ENCODE measurements at places on chromosomes 3 and 15. TPM values are rescaled to one million over a fixed set of nuclear protein-coding genes. Genes with fewer than 3 reads are reported as not detected.

DNA sequence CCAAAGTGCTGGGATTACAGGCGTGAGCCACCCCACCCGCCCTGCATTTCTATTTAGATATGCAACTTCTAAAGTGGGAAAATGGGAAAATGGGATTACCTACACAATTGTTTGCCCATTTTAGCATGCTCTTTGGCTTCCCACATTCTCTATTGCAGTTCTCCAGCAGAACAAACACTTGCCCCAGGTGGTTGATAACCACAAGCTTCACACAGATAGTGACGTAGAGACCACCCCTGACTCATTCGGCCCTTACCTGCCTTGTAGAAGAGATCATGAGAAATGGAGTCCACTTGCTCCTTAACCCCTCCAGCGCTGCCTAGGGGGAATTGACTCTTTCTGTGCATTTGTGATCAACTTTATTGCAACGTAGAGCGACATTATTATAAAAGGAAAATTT lies 83.2 kb upstream of the RAP2B start:
- no peak for DNase-seq

GRCh38 chr3:123339302-123339701 lies 109.6 kb downstream of the ADCY5 start:
- DNase-seq, result no peak

Gene PRTG
- total RNA-seq, result 2.9 TPM

Gene KBTBD13
- total RNA-seq, result not detected

DNA sequence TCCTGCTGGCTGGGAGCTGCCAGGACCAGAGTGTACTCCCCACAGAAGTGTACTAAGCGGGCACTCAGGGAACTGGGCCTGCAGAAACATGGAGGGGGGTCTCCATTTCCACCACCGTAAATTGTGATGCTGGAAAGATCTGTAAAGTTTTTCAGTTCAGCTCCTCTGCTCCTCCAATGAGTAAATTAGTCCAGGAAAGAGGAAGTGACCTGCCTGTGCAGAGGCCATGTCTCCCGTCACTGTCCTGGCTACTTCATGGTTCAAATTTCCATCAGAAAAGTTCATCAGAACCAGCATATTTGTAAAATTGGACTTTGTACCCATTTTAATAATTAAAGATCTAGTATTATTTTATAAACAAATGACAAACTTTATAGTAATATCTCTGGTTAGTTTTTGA lies 226.7 kb upstream of the THBS1 start:
- no peak for DNase-seq

Gene STRC
- total RNA-seq, result not detected

DNA sequence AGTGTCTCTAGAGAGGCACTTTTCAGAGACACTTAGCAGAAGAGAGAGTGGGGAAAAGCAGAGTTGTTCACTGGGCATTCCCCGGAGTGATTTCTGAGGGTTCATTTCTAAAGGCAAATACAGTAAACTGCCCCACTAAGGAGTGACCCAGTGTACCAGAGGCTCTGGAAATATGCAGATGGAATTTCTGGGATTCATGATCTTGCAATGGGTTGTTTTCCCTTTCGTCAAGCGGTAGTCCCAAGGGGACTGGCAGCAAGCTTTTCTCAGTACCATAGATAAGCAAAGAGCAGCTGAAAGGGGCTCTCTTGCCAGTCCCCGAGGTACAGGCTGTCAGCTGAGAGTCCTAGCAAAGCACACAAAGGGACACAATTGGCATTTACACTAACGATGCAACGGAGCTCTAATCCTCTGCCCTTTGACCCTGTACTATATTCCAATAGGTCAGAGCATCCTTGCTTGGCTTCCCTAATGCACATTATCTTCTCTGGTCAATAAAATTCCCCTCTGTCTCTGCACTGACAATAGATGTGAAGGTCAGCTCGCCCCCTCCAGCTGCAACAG lies 155.6 kb downstream of the SEMA6D start:
- DNase-seq, result no peak

DNA sequence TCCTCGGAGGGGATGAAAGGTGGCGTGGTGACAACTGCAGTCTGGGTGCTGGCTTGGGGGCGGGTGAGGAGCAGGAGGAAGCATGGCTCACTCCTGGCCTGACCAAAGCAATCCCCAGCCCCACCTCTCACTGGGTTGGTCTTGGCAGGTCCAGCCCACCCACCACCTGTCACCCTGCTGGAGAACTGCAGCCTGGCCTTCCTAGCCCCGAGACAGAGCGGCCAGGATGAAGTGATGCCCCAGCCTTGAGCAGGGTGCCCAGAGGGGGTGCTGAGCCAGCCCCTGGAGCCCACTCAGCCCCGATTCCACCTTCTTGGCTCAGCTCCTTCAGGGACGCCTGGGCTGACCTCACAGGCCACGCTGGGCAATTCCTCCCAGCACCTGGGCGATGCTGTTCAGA lies 89.9 kb downstream of the IQSEC1 start:
- no peak for DNase-seq

GRCh38 chr3:57089043-57089442 lies 28.6 kb downstream of the SPATA12 start:
- DNase-seq, result no peak

DNA sequence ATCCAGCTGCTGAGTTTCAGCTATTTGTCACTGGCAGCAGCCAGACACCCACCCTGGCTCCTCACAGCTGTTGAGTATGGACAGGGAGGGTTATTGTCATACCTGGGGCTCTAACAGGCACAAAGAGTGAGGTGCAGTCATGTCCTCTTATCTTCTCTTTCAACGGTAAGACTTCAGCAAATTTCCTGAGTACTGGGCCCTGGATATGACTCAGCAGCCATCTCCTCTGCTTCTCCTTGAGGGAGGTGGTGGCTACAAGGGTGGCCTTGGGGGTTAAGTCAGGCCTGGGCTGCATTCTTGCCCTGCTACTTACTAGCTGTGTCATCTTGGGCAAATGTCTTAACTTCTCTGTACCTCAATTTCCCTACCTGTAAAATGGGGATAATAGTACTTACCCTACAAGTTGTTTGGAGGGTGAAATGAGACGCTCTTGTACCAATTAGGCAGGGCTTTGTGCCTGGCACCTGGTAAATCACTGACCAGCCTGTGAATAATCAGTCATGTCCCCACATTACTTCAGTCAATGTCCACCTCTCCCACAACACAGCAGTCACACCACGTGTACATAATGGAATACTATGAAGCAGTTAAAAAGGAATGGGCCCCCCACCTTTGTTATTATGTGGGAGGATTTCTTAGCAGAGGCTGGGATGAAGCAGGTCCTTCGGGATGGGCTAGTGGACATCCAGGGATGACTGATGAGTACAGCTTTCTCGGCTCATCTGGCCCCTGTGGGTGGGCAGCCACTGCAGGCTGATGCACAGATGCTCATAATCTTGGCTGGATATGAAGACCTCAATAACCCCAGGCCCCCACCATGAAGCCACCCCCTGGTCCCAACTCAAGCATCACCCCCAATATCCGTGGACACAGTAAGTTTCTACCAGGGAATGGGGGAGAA lies 528.8 kb downstream of the SHQ1 start:
- DNase-seq, result no peak

Gene GOLGA8N
- total RNA-seq, result 0.69 TPM

DNA sequence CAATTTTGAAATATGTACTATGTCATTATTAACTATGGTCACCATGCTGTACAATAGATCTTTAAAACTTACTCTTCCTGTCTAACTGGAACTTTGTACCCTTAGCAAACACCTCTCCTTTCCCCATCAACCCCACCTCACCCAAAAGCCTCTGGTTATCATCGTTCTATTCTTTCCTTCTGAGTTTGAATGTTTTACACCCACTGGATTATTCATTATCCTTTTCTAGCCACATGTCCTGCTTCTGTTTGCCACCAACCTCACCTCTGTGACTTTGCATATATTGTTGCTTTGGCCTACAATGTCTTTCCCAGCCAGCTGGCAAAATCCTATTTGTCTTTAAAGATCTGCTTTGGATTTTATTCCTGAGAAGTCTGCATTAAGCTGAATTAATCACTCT lies 102.6 kb upstream of the TSPAN3 start:
- DNase-seq, result no peak

GRCh38 chr15:64861960-64862359 lies 20.2 kb downstream of the PLEKHO2 start:
- DNase-seq, result no peak

DNA sequence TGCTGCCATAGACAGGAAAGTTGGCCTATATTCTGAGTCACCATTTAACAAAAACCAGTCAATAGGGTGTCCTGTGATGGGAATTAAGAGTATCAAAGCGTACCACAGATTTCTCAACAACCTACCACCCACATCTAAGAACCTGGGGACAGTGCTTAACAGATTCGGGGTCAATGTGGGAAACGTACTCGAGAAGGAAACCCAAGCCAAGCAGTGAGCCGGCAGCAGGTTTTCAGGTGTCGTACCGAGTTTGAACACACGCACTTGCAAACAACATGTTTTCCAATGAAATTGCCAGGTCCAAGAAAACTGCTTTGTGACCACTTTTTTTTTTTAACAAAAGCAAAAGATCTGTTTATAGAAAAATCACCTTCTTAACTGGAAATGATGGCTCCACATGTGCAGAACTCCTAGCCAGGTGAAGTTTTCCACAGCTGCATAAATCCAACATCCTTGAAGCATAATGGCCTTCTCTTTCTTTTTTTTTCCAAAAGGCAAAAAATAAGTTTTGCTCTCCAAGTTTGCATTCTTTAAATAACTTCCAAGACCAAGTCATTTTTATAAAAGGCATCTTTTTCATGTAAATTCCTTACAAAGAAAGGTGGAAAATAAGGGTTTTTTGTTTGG lies 45.7 kb downstream of the ADAMTS17 start:
- no peak for DNase-seq

Gene ZNF385D
- total RNA-seq, result 0.44 TPM
